ENCODE measurements at places on chromosomes 2 and 18. TPM values are rescaled to one million over a fixed set of nuclear protein-coding genes. Genes with fewer than 3 reads are reported as not detected.

CRIM1 gene
- total RNA-seq = 490 TPM

HYCC2 gene
- total RNA-seq = 9.1 TPM

IL1A gene
- 1.1 TPM for total RNA-seq

HAAO gene
- not detected for total RNA-seq

ASB18 gene
- not detected for total RNA-seq

RPRM gene
- not detected for total RNA-seq

C2orf15 gene
- total RNA-seq = under 0.01 TPM

SLC16A14 gene
- 0.56 TPM for total RNA-seq

- no peak for DNase-seq
Measured at GRCh38 chr18:79626905-79627749, 52.5 kb upstream of the CTDP1 start.

GRCh38 chr18:54783139-54783538 is 45.1 kb upstream of the RAB27B start:
- no peak for DNase-seq

GRCh38 chr2:12442476-12442847 is 274.3 kb upstream of the TRIB2 start:
- peak; percentile 73 for DNase-seq

DNA sequence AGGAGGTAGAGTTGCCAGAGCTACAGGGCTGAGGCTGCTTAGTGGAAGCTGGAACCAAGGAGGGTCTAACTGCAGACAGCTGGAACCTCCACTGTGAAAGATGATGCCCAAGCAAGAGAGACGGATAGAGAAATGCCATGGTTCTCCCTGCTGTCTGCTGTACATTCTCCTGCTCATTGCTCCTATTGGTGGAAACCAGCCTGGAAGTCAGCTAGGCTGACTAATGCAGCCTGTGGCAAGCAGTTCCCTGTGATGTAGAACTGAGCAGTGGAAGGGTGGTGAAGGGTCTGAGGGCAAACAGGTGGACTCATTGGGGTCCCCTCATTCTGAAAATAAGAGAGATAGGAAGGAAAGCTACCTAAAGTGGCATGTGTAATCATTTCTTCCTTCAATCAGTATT is 563.6 kb downstream of the SLC4A3 start:
- peak; percentile 28 for DNase-seq

- no peak for DNase-seq
Measured at GRCh38 chr2:142582317-142582716, 295.1 kb upstream of the KYNU start.

DNA sequence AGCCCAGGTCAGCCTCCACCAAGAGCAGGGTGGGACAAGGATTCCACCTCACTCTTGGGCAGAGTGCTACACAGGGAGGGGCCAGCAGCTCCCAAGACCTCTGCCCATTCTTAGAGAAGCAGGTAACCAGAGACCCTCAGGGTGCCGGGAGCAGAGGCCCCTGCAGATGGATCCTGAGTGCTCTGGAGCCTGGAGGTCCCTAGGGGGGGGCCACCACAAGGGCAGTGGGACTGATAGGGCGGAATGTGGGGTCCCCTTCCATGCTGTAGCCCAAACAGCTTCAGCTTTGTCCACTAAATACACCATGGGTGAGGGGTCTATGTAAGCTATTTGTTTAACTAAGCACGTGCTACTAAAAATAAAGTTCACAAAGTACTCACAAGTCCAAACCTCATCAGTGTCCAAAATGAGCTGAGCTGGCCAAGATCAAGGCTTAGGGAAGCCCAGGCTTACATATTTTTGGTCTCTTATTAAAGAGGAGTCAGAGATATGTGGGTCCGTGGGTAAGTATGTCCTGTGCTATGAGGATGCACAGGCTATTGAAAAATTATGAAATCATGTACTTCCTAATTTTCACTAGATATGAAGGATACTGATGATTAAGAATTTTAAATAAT is 21.5 kb upstream of the GPC1 start:
- no peak for DNase-seq

- no peak for DNase-seq
Measured at GRCh38 chr2:208657468-208657867, 250.9 kb downstream of the PTH2R start.

- DNase-seq = no peak
Measured at GRCh38 chr18:30381826-30382225, 660.7 kb downstream of the DSC3 start.

DNA sequence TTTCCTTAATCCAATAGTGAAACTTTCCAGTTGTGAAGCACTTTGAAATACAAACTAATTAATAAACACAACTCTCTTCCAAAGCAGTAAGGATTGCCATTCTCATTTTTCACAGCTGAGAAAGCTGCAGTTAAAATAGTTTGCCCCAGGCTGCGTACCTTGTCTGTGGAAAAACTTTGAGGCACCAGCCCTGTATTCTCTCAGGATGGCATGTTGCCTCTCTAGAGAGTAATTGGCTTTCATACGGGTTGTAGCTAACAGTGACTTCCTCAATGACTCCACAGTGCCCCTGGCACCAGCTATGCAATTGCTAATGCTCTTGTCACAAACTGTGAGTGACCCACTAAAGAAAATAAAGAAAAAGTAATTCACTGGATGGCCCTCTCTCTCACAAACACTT is 345.7 kb downstream of the MTX2 start:
- DNase-seq = no peak

- no peak for DNase-seq
Measured at GRCh38 chr18:9108911-9109310, 6.4 kb downstream of the NDUFV2 start.

GRCh38 chr18:72651033-72651432 is 106.9 kb upstream of the CBLN2 start:
- DNase-seq = no peak

DNA sequence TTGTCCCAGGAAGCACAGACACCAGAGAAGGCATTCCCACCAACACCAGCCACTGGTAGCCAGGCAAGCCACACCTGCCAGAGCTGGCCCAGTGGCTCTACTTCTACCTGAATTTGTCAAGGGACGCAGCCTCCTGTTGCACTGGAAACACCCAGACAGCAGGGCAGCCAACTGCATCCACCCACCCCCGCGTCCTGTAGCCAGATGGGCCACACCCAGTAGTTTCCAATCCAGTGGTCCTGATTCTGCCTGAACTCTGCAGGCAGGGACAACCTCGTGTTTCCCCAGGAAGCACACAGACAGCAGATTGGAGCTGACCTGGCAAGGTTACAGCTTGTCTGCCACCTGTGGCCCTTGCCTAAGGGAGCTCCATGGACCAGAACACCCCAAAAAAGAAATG is 18.2 kb downstream of the PFN4 start:
- no peak for DNase-seq

GRCh38 chr2:154537843-154538450 is 160.5 kb upstream of the KCNJ3 start:
- DNase-seq = no peak

DNA sequence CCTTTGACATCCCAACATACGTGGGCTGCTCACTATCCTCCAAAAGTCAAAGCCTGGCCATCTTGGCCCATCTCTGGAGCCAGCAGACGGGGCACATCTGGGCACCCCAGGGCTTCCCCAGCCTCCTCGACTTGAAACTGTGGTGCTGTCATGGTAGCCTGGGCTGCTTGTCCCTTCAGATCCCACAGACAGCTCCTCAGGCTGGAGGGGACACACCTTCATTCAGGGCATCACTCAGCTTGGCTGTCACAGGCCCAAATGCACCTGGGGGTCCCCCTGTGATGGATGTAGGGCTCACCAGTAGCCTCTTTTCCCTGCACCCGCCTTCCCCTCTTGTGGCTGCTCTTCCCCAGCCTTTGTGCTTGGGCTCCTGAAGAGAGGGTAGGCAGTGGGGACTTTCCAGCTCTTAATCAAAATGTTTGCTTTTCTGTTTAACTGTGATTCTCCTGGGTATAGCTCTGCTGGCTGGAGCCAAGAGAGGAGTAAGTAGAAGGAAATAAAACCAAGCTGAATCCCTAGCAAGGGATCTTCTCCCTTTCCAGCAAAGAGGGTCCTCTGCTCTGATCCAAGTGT is 92.3 kb downstream of the GYPC start:
- no peak for DNase-seq

GRCh38 chr2:229174794-229175496 is 96.1 kb downstream of the PID1 start:
- DNase-seq = peak; percentile 3

- DNase-seq = no peak
Measured at GRCh38 chr2:120423167-120423943, 77.4 kb downstream of the INHBB start.

All from IMR-90 (cell line).